Hindlimb muscle (tissue), 1 donor: ENCODE measurements at places on chromosomes 7 and 10.

DNA sequence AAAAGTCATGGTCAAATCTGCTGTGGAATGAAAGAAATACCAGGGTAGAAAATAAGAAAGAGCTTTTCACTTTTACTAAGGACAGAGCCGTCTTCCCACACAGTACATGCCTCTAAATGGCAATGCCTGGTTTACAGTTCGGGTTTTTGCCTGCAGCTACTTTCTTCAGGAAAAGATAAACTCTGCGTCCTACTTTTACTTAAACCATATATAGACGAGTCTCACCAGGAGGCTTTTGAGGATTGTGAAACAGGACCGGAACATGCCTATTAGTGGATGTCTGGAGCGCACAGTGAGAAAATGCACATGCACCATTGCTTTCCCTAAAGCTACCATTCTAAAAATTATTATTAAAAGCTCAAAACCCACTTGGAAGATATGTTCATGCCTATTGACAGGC is 70.5 kb downstream of the KLF6 start:
- no peak for DNase-seq

DNA sequence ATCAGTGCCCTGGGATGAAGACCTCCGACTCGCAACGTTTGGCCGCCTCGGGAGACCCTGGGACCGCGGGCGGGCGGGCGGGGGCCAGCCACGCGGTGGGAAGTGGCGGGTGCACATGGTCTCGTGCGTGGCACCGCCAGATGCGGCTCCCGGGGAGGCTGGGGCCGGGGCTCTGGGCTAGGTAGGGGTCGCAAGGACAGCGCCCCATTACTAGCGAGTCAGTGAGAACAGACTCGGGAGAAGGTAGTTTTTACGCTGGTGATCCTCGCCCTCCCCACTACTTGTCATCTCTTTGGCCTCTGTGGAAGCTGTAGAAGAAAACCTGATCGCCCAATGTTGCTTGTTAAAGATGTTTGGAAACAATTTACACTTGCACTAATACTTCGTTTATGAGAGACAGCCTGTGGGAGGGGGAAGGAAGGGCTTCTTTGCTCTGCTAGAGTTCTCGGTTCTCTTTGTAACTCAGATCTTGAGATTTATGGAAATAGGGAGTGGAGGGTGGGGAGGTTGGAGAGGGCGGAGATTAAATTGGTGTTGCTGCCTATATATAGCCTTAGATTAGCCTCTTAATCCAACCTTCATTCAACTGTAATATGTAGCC is 591 bp downstream of the BZW2 start:
- DNase-seq, result no peak

GRCh38 chr7:125032943-125033342 is 103.3 kb upstream of the POT1 start:
- DNase-seq, result no peak

- DNase-seq, result no peak
Observed at GRCh38 chr7:89798599-89798996, 355.7 kb upstream of the STEAP1 start.
